Neural progenitor cell (in vitro differentiated cells): ENCODE measurements at places on chromosomes 7 and 10.

- DNase-seq: no peak
Observed at GRCh38 chr10:77804371-77804770, 122.2 kb downstream of the DLG5 start.

DNA sequence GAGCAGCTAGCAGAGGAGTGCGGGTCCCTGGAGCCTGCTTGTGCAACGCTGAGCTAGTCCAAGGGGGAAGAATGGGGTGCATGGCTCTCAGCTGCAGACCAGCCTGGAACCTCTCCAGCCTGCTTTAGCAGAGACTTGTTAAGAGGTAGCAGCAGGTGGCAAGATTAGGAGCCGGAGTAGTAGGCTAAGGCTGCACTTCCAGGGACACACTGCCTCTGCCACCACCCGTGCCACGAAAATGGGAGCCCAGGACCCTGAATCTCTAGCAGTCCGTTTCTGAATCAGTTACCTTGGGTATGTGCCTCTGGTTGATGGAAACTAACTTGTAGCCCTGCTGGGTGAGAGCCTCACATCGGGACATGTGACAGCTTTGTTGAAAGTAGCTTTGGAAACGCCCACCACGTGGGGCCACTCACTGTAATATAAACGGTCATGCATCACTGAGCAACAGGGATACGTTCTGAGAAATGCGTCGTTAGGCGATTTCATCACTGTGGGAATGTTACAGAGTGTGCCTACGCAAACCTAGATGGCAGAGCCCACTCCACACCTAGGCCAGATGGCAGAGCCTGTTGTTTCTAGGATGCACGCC, 25.9 kb downstream of the HTRA1 start:
- DNase-seq: peak; percentile 28

- DNase-seq: no peak
Observed at GRCh38 chr10:103747193-103747865, 108.0 kb downstream of the SH3PXD2A start.

DNA sequence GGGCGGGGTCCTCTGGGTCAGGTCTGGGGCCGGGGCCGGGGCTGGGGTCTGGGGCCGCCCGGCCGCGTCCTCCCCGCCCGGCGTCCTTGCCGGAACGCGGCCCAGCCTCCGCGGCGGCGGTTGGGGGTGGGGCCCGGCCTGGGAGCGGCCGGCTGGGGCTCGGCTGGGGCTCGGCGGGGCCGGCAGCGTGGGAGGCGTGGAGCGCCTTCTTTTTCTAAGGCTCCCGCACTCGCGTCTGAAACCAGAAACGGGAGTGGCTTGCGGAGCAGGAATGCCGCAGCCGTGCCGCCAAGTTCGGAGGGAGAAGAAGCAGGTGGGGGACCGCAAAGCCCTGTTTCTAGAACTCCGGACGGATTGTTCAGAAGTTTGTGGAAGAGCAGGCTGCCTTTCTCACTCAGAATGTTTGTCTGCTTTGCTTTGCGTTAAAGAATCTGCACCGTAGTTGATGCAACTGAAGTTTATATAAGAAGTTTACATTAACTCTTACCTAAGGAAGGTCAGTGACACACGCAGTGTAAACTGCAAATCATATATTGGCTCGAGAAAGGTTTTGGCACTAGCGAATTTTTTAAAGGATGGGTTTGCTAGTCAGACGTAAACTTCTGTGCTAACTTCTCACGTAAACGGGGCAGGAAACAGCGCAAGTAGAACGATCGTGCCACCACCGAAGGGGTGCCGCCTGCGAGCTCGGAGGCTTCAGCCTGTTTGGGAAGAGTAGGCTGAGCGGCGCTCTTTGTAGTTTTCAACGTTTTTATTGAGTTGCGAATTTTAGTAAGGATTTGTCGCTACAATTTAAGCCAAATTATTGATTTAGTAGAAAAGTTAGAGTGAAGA, 729 bp downstream of the DNAJB6 start:
- peak; percentile 74 for DNase-seq

DNA sequence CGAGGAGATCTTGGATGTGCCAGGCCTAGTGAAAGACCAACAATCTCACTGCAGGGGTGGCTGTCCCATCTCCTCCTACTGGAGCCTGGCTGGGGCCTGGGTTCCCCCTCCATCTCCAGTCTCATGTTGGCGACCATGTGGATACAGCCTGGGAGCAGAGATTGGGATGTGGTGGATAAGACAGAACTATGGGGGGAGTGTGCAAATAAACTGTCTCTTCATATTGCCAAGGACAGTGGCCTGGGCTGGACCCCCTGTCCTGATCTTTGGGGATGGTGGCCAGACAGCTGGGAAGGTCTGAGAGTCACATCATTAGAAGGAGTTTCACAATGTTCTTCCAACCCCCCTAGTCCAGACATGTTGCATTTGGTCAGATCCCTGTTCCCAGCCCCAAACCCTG, 5.8 kb upstream of the MINDY4 start:
- DNase-seq: no peak

DNA sequence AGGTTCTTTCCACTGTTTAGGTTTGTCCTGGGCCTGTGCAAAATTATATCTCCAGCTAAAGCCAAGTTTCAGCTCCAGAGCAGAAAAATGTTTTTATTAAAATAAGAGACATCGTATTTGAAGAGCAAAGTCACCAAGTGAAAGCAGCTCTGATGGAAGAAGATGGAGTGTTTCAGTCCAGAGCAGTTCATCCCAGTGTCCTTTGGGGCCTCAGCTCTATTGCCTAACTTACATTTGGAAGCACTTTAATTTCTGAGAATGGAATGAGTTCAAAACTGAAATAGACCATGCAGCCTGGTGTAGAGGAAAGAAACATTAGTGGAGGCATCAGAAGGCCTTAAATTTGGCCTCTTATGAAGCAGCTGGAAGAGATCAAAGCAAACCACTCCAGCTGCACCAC, 545.2 kb downstream of the SORCS1 start:
- DNase-seq: no peak

GRCh38 chr7:318476-318875, 28.5 kb downstream of the FOXL3 start:
- no peak for DNase-seq

DNA sequence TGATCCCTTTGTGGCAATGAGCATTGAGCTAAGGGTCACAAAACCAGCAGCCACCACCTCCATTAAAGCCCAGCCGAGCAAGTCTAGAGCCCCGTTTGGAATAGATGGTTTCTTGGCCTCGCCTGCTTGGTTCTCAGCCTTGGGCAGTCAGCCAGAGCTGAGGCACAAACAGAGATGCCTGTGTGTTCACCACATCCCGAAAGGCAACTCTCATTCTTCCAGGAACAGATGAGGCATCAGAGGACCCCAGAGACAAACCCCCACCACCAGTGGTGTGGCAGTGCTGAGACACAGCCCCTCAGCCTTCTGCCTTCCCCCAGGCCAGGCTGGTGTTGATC, 203.3 kb upstream of the ZMIZ1 start:
- no peak for DNase-seq

- DNase-seq: no peak
Observed at GRCh38 chr7:153590571-153590970, 461.6 kb upstream of the DPP6 start.

DNA sequence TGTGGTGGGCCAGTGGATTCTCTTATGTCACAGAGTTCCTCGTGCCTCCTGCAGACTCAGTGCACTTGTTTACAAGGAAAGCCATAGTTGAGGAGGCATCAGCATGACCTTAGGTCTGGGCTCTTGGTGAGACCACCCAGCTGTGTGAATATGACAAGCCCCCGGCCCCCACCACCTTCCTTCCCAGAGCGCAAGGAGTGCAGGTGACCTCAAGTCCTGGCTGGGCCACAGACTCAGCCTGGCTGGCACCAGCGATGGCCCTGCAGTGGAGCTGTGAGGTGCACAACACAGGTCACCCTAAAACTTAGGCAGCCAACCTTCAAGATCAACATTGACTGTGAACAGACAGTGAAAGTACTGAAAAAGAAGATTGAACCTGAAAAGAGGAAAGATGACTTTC, 14.2 kb upstream of the SEMA3E start:
- no peak for DNase-seq

- DNase-seq: peak; percentile 4
Observed at GRCh38 chr7:50068026-50068425, 25.0 kb downstream of the ZPBP start.

DNA sequence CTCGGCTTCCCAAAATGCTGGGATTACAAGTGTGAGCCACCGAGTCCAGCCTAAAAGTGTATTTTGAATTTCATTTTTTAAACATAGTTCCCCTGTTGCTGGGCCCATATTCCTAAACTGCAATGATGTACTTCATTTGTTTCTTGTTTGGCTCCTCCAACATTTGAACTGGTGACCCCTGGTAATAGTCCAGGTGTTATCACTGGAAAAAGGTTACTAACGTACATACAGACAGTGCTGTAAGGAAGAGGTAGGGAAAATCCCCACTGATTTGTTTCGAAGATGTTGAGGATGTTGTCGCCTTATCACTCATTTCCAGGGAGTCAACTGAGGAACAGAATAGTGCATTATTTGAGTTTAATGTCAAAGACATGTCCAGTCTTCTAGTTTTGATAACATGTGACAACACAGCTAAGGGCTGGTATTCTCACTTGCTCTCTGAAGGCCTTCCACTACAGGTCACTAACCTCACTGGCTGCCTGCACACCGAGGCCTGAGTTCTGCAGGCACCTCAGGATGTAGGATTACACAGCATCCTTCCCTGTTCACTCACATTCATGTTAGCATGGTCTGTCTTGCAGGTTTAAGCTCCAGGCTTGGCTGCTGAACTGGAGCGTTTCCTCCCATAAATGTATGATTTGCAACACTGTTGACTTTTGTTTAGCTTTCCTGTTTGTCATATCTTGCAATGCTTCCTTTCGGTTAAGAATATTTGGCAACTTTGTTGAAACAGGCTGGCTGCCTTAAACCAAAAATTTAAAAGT, 362.8 kb downstream of the INHBA start:
- DNase-seq: no peak

DNA sequence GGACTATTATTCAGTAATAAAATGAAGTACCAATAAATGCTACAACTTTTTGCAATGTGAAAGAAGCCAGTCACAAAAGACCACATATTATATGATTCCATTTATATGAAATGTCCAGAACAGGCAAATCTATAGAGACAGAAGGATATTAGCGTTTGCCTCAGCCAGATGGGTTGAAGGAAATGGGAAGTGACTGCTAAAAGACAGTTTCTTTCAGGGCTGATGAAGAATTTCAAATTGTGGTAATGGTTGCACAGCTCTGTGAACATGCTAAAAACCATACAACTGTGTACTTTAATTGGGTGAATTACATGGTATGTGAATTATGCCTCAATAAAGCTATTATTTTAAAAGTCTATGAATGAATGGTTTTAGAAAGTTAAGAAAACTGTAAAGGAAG, 23.9 kb upstream of the REEP3 start:
- DNase-seq: no peak

DNA sequence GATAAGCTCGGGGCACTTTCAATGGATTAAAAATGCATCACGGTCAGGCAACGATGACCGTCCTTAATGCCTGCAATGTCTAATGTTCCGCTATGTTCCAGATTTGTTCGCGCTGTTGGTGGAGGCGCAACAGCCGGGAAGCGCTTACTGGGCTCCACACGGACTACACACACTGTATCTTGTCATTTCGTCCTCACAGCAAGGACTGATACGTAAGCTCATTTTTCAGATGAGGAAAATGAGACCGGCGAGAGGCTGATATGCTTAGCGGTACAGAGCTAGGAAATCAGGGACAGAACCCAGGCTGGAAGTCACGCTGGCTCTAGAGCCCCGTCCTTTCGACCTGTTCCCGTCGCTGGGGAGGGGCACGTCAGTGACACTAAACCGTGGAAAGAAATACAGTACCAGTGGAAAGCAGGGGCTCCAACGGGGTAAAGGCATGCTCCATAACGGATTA, 670 bp downstream of the TPK1 start:
- peak; percentile 48 for DNase-seq

- peak; percentile 83 for DNase-seq
Observed at GRCh38 chr10:86868353-86868752, 89.1 kb downstream of the MMRN2 start.

DNA sequence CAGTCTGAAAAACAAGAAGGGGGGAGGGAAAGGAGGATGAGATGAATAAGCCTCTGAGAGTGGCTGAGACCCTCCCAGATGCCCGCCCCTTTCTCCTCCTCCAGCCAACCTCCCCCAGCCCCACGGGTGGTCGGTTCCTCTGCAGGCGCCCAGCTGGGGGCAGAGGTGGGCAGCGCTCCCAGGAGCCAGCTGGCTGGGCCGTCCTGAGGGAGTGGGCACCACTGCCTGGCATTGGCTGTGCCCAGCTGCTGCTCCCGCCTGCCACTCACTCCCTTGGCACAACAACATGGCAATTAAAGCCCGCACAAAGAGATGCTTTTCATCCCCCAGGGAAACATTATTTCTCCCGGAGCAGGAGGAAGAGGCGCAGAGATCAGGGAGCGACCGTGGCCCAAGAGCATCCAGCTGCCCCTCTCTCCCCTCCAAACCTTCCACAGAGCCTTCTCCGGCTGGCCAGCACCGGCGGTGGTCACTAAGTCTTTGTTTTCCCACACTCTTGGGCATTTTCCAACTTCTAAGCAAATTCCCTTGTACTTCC, 107.2 kb downstream of the SPDYE5 start:
- DNase-seq: peak; percentile 66

DNA sequence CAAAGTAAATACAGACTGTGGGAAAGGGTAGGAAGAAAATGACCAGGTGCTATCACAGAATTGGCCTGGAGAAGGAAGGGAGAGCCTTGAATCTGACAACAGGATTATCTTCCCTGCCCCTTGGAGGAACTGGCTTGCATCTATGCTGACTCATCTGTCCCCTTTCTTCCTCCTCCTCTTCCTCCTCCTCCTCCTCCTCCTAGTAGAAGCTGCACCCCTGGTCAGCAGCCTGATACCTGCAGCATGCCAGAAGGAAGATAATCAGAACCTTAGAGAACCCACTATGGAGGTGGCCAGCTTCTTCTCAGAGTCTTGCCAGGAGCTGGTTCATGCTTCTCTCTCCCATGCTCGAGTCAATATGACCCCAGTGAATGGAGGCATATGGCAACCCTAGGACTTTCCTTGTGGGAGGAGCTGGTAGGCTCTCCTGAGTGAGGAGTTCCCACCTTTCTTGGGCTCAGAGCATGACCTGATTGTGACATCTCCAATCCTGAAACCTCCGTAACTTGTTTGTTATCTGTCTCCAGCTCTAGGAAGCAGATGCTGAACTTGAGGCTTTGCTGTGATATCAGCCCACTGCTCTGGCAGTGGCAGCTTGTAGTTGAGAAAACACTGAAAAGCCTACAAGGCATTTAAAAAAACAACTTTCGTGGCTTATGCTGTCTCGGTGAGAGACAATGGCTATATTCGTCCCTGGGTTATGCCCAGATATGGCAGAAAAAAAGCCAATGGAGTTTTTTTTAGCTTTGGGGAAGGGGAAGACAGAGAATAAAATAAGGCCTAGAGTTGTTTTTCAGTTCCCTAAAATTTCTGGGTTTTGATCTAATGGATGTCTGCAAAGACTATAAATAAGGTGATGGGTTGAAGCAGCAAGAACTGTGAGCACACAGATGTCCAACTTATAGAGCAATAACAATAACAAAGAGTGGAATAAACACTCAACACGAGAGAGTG, 60.6 kb downstream of the CDHR3 start:
- DNase-seq: no peak
